Mesendoderm (in vitro differentiated cells): ENCODE measurements at places on chromosomes 16 and 17.

DNA sequence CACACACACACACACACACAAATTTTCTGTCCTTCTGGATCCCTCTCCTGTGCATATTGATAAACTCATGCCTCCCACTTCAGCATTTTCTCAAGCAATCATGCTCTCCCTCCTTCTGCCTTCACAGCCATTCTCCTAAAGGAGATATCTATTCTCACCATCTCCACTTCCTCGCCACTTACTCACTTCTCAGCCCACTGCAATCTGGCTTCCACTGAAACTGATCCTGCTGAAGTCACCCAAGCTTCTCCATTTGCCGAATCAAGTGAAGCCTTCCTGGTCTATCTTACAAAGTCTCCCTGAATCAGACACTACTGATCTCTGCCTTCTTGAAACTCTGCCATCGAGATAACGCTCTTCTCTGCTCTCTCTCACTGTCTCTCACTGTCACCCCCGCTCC is 54.0 kb upstream of the GNAO1 start:
- peaks cover 3% of the 10 kb centered on the region for H3K4me1 ChIP-seq
- H3K27me3 ChIP-seq, result no peaks in the 10 kb centered on the region
- H3K27ac ChIP-seq, result no peak overlapping the region
- H3K4me3 ChIP-seq, result no peak overlapping the region
- no peaks in the 10 kb centered on the region for H3K36me3 ChIP-seq

DNA sequence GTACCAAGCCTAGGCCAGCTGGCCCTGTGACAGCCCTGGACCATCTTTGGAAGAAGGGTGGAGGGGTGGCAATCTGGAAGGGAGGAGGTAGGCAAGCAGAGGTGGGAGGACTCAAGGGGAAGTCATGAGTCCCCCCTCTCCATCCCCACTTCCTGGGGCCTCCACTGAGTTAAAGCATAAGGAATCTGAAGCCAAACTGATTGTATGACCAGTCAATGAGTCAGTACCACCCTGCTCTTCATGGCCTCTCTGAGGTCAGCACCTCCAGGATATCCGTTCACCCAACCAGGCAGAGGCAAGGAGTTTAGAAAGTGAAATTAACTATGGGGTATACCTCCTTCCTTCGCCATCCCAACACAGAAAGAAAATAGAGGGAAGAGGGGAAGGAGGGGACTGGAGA is 272.7 kb downstream of the SOX9 start:
- DNase-seq, result no peak
- no peaks in the 10 kb centered on the region for H3K27me3 ChIP-seq
- H3K4me3 ChIP-seq, result no peak overlapping the region
- H3K36me3 ChIP-seq, result no peaks in the 10 kb centered on the region
- H3K4me1 ChIP-seq, result no peaks in the 10 kb centered on the region

GRCh38 chr17:42078396-42079043 is 19.8 kb downstream of the ZNF385C start:
- H3K27me3 ChIP-seq, result no peaks in the 10 kb centered on the region
- DNase-seq, result no peak
- no peak overlapping the region for H3K4me3 ChIP-seq
- no peaks in the 10 kb centered on the region for H3K4me1 ChIP-seq

DNA sequence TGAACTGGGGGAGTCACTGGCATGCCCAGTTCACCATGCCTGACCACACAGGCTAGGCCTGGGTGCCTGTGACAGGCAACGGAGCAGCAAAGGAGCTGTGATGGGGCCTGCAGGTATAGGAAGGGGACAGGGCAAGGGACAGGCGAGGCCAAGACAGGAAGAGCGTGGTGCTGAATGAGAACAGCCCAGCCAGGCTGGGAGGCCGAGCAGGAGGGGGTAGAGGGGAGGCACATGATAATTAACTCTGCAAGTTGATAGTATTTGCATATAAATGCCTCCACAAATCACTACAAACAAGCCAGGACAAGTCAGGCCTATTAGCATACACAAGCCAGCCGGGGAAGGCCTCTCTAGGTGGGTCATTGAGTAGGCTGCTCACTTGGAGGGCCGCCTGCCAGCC is 7.8 kb downstream of the ZFHX3 start:
- H3K4me1 ChIP-seq, result peaks cover 11% of the 10 kb centered on the region
- no peak overlapping the region for H3K27ac ChIP-seq
- H3K27me3 ChIP-seq, result peaks cover 12% of the 10 kb centered on the region
- H3K36me3 ChIP-seq, result no peaks in the 10 kb centered on the region
- peak; percentile 49 for DNase-seq

- no peaks in the 10 kb centered on the region for H3K27me3 ChIP-seq
- no peak for DNase-seq
- peaks cover 2% of the 10 kb centered on the region for H3K36me3 ChIP-seq
- no peak overlapping the region for H3K27ac ChIP-seq
- H3K4me1 ChIP-seq, result peaks cover 7% of the 10 kb centered on the region
- no peak overlapping the region for H3K4me3 ChIP-seq
Observed at GRCh38 chr16:89973654-89974335, 25.2 kb downstream of the DEF8 start.

DNA sequence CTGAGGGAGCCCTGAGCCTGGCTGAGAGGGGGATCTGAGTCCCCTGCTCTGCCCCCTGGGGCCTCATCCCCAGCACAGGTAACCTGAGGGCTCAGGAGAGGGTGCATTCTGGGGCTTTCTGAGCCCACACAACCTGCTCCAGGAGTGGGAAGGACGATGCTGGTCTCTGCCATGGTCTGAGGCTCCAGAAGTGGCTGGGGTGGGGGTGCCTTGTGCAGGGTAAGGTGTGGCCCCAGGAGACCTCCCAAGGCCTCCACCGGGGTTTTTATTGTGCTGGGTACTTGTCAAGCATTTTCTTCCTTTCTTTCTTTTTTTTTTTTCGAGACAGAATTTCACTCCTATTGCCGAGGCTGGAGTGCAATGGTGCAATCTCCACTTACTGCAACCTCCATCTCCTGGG is 300 bp downstream of the CTRB1 start:
- DNase-seq, result no peak
- H3K4me1 ChIP-seq, result no peaks in the 10 kb centered on the region
- H3K4me3 ChIP-seq, result no peak overlapping the region
- no peaks in the 10 kb centered on the region for H3K36me3 ChIP-seq
- H3K27me3 ChIP-seq, result no peaks in the 10 kb centered on the region

DNA sequence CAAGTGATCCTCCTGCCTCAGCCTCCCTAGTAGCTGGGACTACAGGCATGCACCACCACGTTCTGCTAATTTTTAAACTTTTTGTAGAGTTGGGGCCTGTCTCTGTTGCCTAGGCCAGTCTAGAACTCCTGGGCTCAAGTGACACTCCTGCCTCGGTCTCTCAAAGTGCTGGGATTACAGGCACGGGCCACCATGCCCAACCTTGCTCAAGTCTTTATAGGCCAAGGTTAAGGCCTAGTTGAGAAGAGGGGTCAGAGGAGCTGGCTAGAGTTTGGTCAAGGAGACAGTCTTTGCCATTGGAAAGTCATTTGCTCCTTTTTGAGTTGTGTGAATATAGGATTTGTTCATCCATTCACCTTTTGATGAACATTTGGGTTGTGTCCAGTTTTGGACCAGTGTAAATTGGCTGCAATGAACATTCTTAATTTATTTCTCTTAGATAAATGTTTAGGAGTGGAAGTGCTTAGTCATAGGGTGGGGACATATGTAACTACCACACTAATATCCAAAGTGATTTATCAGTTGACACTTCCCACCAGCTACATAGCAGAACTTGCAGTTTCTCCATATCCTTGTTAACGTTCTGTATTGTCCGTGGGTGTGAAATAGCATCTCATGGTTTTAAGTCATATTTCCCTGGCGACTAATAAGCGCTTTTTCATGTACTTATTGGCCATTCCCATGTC is 30.7 kb upstream of the ARHGAP17 start:
- no peaks in the 10 kb centered on the region for H3K27me3 ChIP-seq
- no peak for DNase-seq
- no peak overlapping the region for H3K27ac ChIP-seq
- no peaks in the 10 kb centered on the region for H3K4me1 ChIP-seq

DNA sequence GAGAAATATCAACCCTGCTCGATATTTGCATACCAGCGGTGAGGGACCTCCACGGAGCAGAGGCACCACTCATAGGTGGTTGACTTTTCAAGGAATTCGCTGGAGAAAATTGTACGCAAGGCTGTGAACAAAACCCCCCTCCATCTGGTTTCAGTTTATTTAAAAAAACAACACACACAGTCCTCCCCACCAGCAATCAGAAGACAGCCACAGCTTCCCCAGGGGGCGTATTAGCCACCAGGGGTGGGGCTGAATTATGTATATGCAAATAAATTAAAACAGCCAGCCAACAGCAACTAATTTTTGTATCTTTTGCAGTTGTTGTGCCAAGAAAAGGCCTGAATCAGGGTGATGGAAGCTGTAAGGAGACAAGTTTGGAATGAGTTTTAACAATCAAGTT is 5.9 kb upstream of the HSD11B2 start:
- H3K4me1 ChIP-seq, result peaks cover 16% of the 10 kb centered on the region
- H3K27ac ChIP-seq, result no peak overlapping the region
- DNase-seq, result no peak

DNA sequence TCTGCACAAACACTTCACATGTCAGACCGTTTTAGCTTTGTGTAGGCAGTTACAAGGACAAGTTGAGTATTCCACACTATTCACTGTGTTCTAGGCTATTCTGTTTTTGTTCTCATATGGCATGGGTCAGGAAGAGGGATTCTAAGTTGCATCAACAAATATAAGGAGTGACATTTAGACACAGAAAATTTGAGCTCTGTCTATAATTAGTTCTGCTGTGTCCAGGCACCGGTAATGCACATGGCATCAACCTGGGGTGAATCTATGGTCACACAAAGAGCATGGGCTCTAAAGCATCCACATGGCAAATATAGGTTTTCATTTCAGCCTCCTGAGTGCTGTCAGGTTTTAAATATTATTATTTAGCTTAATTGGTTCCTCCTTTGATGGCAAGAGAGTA is 130.4 kb upstream of the PMFBP1 start:
- H3K27me3 ChIP-seq, result no peaks in the 10 kb centered on the region
- no peaks in the 10 kb centered on the region for H3K4me1 ChIP-seq
- no peak for DNase-seq
- no peak overlapping the region for H3K4me3 ChIP-seq
- H3K36me3 ChIP-seq, result no peaks in the 10 kb centered on the region

DNA sequence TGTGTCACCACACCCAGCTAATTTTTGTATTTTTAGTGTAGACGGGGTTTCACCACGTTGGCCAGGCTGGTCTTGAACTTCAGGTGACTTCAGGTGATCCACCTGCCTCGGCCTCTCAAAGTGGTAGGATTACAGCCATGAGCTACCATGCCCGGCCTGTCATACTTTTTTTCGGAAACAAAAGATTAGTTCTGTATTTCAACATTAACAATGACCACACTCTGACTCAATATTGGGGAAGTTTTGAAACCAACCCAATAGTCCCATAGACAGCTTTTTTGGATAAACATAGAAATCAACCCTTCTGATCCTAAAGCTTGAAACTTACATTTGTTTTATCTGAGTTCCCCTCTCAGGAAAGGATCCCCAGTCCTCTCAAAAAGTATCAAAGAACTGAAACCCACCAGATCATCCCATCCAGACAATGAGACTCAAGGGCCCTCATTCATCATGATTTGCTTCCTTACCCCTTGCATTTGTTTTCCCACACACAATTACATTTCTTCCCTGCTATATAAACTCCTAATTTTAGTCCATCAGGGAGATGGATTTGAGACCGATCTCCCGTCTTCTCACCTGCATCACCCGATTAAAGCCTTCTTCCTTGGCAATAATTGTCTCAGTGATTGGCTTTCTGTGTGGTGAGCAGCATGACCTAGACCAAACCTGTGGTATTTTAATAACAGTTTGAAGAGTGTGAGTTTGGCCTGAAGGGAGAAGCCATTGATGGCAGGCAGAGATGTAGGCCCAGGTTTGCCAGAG is 7.2 kb upstream of the AGRP start:
- DNase-seq, result no peak
- H3K36me3 ChIP-seq, result no peaks in the 10 kb centered on the region
- peaks cover 6% of the 10 kb centered on the region for H3K27me3 ChIP-seq
- no peak overlapping the region for H3K27ac ChIP-seq
- H3K4me1 ChIP-seq, result peaks cover 5% of the 10 kb centered on the region

DNA sequence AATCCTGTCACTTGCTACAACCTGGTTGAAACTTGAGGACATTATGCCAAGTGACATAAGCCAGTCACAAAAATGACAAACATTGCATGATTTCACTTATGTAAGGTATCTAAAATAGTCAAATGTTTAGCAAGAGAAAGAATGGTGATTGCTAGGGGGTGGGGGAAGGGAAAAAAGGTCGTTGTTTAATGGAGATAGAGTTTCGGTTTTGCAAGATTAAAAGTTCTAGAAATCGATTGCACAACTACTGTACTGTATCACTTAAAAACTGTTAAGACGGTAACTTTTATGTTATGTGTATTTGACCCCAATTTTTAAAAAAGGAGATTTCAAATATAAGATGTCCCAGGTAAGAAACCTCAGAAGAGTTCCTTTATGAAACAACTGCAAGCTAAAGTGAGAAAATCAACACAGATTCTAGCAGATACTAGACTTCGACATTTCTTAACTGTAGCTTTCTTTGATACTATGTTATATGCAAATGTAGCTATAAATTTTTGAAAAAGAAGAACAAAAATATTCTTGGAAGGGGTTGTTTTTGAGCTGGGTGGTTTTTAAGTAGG is 5.9 kb downstream of the MEOX1 start:
- DNase-seq, result no peak
- no peak overlapping the region for H3K27ac ChIP-seq
- no peak overlapping the region for H3K4me3 ChIP-seq
- H3K4me1 ChIP-seq, result peaks cover 5% of the 10 kb centered on the region

DNA sequence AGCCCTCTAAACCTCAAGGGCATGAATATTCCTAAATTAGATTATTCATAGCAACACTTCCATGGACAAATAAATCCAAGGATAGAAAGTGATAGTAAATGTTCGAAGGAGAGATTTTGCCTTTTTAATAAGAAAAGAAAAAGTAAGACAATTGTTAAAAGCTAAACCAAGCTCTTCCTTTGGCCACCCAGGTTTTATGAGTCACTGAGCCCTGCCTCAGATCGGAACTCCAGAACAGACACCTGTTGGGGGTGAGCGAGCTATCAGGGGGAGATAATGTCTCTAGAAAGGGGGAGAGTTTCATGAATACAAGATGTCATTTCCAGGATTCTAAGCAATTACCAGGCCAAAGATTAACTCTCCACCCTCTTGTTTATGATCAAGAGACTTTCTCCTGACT is 171.4 kb downstream of the ANKFN1 start:
- H3K4me1 ChIP-seq, result no peaks in the 10 kb centered on the region
- no peak for DNase-seq
- H3K27me3 ChIP-seq, result no peaks in the 10 kb centered on the region
- H3K27ac ChIP-seq, result no peak overlapping the region
- no peak overlapping the region for H3K4me3 ChIP-seq
- no peaks in the 10 kb centered on the region for H3K36me3 ChIP-seq

GRCh38 chr16:995087-995486 is 13.5 kb downstream of the SOX8 start:
- peak; percentile 77 for DNase-seq
- no peak overlapping the region for H3K27ac ChIP-seq
- H3K4me3 ChIP-seq, result no peak overlapping the region
- no peaks in the 10 kb centered on the region for H3K4me1 ChIP-seq
- no peaks in the 10 kb centered on the region for H3K36me3 ChIP-seq
